Glomerular endothelial cell (primary cell): ENCODE measurements at places on chromosomes 5 and 9. TPM values are rescaled to one million over a fixed set of nuclear protein-coding genes. Genes with fewer than 3 reads are reported as not detected.
A peak's percentile ranks its signal among the peaks of the same experiment; 100 is the strongest.

- DNase-seq = no peak
Observed at GRCh38 chr9:75242426-75242825, 154.1 kb downstream of the OSTF1 start.

- no peak for DNase-seq
Observed at GRCh38 chr5:113092683-113093082, 116.1 kb downstream of the DCP2 start.

DNA sequence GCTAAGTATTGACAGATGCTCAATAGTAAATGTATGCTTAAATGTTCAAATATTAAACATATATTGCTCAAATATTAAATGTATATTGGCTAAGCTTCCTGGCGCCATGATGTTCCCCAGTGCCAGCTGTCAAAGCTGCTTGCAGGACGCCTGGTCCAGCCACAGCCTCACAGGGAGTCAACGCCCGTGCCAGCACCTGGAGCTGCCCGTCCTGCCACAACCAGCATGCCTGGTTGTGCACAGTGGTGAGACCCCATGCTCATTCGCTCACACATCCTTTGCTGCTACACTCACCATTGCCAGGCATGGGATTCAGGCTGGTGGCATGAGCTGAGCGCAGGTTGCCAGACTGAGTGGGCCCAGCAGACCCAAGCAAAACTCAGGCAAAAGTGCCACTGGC lies 926.9 kb upstream of the EDIL3 start:
- DNase-seq = no peak

- peak; percentile 22 for DNase-seq
Observed at GRCh38 chr5:163408311-163408923, 29.0 kb upstream of the CCNG1 start.

GRCh38 chr9:36470643-36471290 lies 70.7 kb upstream of the RNF38 start:
- DNase-seq = no peak

DNA sequence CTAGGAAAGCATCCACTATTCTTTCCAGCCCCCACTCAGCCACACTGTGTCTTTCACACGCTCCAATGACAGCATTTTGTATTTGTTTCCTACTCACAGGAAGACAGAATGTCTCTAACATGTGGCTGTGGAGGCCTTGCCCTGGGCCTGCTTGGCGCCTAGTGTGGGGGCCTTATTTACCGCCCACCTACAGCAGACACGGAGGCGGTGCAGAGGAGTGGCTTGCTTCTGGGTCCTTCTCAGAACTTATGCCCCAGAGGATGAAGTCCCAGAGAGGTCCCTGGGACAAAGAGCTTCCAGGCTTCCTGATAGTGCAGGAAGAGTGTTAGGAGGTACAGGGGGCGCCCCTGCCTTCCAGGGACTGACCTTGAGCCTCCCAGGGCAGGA lies 8.5 kb upstream of the MRNIP start:
- no peak for DNase-seq

DNA sequence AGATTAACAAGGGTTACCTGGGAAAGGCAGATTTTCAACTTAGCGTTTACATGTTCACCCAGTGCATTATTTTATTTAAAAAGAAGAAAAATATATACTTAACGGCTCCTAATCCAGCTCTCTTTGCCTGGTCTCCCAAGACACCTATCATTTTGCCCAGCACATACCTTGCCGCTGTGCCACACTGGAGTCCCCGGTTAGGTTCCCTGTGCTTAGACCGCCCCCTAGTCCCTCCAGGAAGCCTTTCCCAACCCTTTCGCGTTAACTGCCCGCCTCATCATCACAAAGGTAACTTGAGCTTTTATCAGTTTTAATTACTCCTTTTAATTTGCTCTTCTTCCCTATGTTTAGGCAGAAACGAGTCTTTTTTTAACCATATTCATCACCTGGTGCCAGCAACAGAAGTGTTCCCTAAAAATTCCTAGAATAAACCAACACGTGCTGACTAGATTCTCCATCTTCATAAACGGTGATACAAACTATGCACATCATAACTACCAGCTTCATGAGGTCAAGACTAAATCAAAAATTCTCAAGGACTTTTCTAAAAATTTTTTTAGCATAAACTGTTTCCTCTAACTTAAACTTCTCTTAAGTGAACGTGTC lies 19.7 kb downstream of the DNAJA1 start:
- DNase-seq = no peak

- DNase-seq = no peak
Observed at GRCh38 chr9:105437704-105438103, 10.1 kb upstream of the FSD1L start.

DNA sequence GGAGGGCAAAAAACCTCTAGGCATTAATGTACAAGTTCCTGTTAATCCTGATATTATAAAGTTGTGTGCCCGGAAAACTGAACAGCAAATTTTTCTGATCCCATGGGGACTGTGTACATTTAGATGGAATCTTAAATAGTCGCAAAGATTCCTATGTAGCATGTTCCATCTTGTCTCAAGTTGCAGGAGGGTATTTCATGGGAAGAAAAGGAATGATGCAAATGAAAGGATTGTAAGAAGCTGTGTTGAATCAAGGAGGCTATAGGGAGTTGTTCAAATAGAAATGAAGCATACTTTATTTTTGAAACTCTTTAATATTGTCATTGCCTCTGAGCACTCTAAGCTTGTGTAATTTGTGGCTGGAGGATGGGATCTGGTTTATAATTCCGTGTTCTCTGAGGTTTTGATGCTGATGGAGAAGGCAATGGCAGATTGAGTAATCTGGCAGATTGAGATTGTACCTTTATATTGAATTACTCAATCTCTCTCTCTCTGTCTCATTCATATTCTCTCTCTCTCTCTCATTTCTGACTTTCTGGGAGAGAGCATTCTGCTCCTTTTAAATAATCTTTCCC lies 288.5 kb downstream of the OSTF1 start:
- no peak for DNase-seq

- no peak for DNase-seq
Observed at GRCh38 chr9:125323615-125324014, 62.0 kb downstream of the GAPVD1 start.

Gene NMUR2
- 0.87 TPM in 1 of 2 replicates, not detected in the other for total RNA-seq

Gene OR13C2
- not detected in 2 replicates for total RNA-seq

Gene LCN1
- not detected in 2 replicates for total RNA-seq

Gene MSX2
- total RNA-seq = 0.53 and 0.87 TPM in 2 replicates

Gene MEF2C
- total RNA-seq = 36.9 and 40.0 TPM in 2 replicates

Gene CIZ1
- total RNA-seq = 68.1 and 69.4 TPM in 2 replicates

Gene HAVCR2
- not detected in 2 replicates for total RNA-seq

Gene PCDHB12
- total RNA-seq = 0.19 and 0.58 TPM in 2 replicates
